ENCODE measurements at places on chromosomes 4 and X.

DNA sequence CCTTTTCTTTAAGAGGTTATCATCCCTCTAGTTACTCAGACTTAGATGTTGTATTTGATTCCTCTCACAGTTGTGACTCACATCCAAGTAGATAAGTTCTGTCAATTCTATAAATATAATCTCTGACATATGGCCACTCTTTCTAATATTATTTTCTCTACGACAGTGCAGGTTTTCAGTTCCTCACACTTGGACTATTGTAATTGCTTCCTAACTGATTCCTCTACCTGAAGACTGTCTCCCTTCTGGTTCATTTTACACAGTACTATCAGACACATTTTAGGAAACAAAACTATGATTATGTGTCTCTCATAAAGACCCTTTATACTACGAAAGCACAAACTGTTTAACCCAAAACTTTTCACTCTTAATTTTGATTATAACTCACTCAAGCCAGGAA lies 31.3 kb upstream of the GNRHR start:
- no peak for DNase-seq

GRCh38 chr4:105520819-105521790 lies 31.3 kb upstream of the ARHGEF38 start:
- peak; percentile 50 for DNase-seq

DNA sequence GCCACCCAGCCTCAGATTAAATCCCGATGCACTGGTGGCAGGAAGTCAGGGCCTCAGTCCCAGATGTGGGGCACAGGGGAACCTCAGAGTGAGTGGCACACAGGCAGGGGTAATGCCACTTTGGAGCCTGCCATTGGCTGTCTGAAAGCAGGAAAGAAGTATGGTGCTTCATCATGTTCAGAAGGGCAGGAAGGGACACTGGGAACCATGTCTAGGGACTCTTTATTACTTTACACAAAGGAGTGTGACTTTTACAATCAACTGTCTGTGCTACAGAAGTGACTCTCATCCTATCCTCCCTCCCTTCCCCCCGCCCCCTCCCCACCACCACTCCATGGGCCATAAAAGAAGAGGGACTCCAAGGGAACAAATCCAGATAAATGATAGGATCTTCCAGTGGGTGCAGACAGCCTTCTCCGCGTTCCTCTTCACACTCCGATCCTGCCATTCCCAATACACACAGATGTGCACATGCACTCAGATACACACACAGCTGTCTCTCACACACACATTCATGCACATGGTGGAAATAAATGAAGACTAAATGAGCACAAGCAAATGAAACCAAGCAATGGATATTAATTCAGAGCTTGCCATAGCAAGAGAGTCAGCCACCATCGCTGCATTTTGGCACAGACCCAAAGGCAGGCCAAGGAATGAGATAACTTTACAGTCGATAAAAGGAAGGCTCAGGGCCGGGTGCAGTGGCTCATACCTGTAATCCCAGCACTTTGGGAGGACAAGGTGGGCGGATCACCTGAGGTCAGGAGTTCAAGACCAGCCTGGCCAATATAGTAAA lies 2.5 kb upstream of the TMEM154 start:
- peak; percentile 4 for DNase-seq

GRCh38 chr4:83851261-83852084 lies 315.6 kb downstream of the GPAT3 start:
- DNase-seq, result no peak

GRCh38 chr4:40547789-40548132 lies 81.9 kb downstream of the RBM47 start:
- DNase-seq, result no peak

- DNase-seq, result no peak
These were observed 580.3 kb upstream of the ZFP42 start for GRCh38 chr4:187415231-187415630.

DNA sequence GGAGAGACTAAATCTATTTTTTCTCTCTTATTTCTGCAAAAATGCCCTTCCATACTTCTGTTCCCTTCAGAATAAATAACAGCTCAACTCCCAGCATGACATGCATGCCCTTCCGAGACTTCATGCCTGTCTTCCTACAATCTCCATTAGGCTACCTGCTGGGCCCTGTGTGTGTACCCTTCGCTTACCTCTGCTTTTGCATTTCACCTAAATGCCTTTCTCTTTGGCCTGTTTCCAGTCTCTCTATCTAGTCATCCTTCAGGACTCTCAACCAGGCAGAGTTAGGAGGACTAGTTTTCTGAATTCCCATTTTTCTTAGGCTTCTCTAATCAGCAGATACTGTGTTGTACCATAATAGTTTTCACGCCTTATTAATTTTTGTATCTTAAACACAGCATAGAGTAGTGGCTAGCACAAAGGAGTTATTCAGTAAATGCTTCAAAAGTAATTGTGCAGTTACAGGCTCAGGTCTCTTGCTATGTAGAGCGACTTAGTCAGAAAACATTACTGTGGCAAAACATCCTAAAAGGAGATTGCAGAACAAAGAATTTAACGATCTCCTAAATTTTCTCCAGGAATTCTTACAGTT lies 20.5 kb downstream of the SEPTIN11 start:
- no peak for DNase-seq

DNA sequence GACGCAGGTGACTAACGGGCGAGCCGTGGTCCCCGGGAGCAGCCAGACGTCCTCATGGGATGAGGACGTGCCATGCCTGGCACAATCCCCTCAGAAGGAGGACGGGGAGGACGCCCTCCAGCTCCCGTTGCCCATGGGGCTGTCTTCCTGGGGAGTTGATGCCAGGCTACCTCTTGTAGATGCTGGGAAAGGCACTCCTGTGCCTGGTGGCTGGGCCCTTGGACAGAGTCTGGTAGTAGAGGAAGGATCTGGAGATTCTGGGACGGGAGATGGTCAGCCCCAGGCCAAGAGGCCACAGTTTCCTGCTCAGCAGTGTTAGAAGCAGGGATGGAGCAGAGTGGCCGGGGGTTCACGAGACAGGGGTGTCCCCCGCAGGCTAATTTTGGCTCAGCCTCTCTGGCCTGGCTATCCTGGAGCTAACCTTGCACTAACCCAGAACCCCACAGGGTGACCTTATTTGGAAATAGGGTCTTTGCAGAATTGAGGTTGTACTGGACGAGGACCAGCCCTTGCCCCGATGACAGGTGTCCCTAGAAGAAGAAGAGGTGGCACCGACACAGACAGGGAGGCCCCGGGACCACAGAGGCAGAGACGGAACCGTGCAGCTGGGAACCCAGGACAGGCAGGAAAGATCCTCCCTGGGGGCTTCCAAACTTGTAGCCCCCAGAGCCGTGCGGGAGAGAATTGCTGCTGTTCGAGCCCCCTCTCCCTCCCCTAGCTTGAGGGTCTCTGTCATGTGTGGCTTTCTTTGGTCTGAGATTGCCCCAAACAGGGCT lies 50.1 kb upstream of the ADRA2C start:
- DNase-seq, result no peak

GRCh38 chr4:98739751-98740150 lies 81.3 kb upstream of the TSPAN5 start:
- no peak for DNase-seq

GRCh38 chr4:8009710-8010511 lies 70.2 kb upstream of the AFAP1 start:
- DNase-seq, result peak; percentile 43

DNA sequence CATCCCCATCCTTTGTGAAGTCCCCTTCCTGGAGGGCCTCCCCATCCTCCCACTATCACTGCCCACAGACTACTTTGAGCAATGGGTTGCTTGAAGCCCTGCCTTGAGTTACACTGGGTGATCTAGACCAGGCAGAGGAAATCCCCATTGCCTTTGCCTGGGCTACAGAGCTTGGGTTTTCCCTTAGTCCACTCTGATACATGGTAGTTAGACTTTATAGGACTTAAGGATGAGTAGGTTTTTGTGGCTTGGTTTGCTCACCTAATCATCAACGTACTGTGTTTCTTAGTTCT lies 56.6 kb downstream of the TMEM131L start:
- no peak for DNase-seq

DNA sequence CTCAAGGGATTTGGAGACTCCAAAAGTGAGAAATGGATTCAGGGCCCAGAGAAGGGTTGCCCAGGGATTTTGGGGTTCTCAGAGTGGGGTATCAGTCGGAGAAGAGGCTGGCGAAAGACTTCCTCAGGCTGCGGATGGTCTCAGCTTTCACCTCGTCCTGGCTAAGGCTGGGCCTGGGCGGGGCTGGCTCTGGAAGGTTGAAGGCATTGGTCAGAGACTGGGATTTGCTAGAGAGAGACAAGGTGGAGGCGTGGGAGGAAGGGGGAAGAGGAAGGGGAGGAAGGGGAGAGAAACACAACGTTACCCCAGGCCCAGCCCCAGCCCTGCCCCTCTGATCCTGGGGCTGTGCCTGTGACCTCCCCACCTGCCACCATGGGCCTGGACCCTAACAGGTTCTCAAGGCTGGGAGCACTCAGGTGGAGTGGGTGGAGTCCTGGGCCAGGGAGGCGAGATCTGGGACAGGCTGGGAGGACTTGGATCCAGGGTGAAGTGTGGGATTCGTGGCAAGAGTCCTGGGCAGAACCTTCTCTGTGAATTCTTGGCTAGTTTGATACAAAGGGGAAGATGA lies 9.4 kb upstream of the TIMP1 start:
- DNase-seq, result no peak

- DNase-seq, result no peak
These were observed 42.3 kb downstream of the FBXO8 start for GRCh38 chr4:174241162-174241561.

DNA sequence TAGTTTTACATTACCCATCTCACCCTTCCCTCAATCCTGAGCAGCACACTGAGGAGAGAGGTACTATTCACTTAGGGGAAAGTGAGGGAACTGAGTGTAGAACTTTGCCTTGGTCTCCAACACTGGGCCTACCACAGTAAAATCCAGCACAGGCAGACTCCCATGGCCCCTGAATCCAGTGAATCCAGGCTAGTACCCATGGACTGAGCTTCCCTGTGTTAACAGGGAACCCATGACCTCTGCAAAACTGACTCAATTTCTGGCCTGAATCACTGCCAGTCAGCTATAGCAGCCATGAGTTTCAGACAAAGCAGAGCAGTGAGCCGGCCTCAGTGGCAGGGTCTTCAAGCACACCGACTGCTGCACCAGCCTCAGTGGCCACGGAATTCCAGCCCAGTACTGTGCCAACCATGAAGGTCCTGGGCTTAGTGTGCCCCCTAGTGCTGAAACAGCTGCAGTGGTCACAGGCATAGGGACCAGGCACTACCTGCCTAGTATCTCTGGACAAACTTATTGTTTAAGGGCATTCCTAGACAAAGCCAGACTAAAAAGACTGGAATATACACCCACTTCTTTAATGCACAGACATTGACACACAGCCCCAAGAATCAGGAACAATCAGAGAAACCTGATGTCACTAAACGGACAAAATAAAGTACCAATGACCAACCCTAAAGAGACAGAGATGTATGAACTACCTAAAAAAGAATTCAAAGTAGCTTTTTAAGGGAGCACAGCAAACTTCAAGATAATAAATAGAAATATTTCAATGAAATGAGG lies 127.4 kb upstream of the RPL34 start:
- no peak for DNase-seq

DNA sequence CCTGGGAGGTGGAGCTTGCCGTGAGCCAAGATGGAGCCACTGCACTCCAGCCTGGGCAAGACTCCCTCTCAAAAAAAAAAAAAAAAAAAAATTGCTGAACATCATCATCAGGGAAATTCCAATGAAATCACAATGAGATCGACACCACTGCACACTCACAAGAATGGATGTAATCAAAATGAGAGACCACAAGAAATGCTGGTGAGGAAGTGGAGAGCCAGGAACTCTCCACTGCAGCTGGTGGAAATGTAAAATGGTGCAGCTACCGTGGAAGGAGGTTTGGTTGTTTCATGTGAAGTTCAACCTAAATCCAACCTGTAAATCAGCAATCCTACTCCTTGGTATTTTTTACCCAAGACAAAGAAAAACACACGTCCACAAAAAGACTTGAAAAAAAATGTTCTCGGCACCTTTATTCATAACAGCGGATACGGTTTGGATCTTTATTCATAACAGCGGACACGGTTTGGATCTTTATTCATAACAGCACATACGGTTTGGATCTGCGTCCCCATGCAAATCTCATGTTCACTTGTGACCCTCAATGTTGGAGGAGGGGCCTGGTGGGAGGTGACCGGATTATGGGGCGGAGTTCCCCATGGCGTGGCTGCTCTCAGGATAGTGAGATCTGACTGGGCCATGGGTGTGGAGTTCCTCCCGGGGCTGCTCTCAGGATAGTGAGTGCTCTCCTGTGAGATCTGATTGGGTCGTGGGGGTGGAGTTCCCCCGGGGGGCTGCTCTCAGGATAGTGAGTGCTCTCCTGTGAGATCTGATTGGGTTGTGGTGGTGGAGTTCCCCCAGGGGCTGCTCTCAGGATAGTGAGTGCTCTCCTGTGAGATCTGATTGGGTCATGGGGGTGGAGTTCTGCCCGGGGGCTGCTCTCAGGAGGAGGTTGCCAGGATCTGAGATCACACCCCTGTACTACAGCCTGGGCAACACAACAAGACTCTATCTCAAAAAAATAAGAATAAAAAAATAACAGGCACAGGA lies 7.7 kb downstream of the GAK start:
- DNase-seq, result no peak

- no peak for DNase-seq
These were observed 237.8 kb downstream of the NDST4 start for GRCh38 chr4:114875630-114876029.

DNA sequence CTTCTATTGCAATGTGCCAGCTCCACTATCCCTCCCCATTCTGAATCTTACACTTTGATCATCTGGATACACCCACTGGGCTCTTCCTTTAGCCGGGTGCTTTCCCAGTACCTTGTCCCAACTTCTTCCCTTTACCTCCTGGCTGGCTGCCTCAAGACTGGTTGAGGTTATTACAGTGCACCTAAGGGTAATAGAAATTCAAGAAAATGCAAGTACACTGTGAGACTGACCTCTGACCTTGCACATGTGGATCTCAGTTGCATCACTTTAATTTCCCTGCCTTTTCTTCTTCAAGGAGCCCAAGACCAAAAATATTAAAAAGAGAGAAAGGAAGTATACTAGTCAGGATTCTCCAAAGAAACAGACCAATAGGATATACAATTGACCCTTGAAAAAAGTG lies 53.9 kb upstream of the NOCT start:
- DNase-seq, result no peak

- no peak for DNase-seq
These were observed 127.1 kb downstream of the RBM46 start for GRCh38 chr4:154908168-154908567.
